COLO829 (cell line): ENCODE measurements at places on chromosomes 2 and 18.
A peak's percentile ranks its signal among the peaks of the same experiment; 100 is the strongest.

DNA sequence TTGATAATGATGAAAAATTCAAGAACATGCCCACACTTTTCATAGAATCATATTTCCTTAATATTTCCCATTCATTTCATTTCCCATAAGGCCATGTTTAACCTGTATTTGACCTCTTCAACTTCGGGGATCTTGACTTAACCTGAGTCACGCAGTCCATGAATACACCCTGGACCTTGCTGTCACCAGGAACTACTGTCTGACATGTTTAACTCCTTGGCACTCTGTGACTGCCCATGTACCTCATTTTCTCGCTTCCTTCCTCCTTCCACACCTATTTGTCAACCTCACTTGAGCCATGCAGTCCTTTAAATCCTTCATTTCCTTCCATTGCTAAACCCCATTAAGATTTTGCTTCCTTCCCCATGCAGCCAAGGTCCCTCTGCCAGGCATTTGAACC lies 16.3 kb downstream of the ABCB11 start:
- DNase-seq: no peak

DNA sequence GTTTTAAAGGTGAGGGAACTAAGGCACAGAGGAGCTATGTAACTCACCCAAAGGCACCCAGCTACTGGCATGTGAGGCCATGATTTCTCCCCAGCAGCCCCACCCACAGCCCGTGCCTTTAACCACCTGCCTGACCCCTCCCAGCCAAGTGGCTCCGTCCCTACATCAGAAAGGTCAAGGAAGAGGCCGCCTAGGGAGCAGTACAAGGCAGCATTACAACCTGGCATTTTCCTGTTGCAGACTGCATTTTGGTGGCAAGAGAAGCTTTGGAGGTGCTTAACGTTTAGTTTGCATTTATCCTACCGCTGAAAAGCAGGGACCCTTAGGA lies 17.5 kb downstream of the STEAP3 start:
- DNase-seq: no peak

- DNase-seq: no peak
These were observed 176.2 kb downstream of the CYP26B1 start for GRCh38 chr2:71971493-71971892.

DNA sequence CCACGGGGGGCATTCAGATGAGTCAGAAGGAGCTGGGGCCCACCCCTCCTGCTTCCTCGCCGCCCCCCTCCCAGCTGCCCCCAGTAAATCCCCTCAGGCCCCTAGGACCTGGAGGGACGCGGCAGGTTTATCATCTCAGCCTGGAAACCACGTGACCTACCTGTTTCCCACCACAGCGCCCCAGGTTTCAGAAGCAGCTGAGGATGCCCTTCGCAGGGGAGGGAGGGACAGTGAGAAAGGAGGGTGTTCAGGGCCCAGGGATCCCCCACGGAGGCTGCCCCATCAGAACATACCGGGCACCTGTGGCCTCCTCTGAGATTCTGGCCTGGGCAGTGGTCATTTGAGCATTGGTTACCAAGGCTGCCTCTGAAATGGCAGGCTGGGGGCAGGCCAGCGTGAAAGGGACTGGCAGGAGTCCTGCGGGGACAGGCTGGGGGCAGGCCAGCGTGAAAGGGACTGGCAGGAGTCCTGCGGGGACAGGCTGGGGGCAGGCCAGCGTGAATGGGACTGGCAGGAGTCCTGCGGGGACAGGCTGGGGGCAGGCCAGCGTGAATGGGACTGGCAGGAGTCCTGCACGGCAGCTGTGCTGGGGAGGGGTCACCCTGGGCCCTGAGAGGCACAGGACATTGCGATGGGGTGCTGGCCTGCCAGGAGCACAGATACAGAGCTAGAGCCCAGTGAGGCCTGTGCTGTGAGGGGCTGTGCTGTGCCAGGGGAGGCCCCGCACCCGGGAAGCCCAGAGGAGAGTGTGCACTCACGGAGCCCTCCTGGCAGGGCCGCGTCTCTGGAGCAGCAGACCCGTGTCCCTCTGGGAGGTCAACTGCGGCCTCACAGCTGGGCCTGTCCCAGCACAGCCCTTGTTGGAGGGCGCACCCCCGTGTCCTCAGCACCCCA lies 1.6 kb downstream of the NEU4 start:
- no peak for DNase-seq

DNA sequence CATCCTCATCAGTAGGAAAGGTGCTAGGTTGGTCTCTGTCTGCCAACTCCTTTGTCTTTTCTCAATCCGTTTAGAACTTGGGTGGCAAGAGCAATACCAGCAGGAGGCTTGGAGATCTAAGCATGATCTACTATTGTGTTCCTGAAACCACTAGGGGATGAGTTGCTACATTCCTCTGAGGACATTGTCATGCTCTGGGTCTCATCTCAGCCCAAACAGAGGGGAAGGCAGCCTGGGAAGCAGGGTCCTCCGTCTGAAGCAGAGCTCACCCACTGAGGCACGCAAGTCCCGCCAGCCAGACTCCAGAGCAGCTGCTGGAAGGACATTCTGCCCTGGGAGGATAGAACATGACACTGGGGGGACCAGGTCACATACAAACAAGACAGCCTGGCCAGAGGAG lies 162.9 kb downstream of the MTCL1 start:
- no peak for DNase-seq

DNA sequence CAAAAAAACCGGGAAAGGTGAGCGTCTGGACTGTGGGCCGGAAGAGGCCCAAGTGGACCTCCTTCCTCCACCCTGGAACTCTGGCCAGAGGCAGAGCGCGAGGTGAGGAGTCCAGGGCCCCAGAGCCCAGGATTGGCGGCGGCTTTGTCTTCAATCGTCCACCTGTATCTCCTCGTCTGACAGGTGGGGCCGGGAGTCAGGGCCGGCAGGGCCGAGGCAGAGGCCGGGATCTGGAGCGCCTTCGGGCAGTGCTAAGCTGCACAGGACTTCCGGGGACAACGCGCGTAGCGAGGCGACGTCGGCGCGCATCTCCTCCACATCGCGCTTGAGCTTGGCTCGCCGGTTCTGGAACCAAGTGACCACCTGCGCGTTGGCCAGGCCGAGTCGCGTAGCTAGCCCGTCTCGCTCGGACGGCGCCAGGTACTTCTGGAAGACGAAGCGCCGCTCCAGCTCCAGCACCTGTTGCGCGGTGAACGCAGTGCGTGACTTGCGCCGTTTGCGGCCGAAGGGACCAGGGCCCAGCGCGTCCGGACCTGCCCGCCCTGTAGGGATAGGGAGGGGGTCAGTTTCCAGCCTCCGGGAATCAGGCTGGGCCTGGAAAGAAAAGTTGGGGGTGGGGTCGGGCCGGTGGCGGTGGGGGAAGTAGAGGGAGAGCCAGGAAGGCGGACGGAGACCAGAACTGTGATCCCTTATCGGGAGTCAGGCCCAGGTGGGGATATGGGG lies 1.5 kb downstream of the LBX2 start:
- DNase-seq: no peak

- DNase-seq: no peak
These were observed 787.6 kb upstream of the GCFC2 start for GRCh38 chr2:76498360-76498759.

GRCh38 chr2:241975593-241976284 lies 106.2 kb downstream of the RTP5 start:
- no peak for DNase-seq

GRCh38 chr2:5686536-5686935 lies 5.6 kb upstream of the SOX11 start:
- no peak for DNase-seq

DNA sequence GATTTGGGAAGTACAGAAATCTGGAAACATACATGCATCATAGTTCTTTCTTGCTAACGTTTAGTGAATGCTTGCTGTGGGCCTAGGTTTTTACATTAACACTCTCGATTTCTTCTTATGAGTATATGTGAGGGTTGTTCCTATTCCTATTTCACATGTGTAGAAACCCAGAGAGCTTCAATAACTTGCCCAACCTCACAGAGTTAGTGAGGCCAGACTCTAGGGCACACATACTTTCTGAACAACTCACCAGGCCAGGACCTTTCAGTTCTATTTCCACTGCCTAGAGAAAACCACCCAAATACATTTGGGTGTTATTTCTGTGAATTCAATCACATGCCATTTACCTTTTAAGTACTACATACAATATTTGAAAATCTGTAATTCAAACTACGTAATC lies 8.2 kb upstream of the KCTD1 start:
- DNase-seq: no peak

DNA sequence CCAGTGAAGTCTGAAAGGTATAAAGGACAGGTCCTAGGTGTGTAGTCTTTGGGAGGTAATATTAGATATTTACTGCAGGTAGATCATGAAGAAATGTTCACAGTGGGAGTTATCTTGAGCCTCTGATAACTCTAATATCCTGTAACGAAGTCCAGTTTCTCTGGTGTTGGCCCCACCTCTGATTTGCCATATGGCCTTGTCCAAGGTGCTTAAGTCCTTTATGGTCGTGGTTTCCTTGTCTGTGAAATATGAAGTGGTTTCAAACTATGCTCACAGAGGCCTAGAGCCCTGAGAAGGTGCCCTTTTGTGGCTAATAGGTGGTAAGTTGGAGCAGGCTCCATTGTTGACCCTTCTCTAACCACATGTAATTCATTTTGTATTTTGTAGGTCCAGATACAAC lies 190.7 kb downstream of the ICOS start:
- no peak for DNase-seq

- DNase-seq: no peak
These were observed 38.3 kb downstream of the TIMM21 start for GRCh38 chr18:74186661-74187060.

DNA sequence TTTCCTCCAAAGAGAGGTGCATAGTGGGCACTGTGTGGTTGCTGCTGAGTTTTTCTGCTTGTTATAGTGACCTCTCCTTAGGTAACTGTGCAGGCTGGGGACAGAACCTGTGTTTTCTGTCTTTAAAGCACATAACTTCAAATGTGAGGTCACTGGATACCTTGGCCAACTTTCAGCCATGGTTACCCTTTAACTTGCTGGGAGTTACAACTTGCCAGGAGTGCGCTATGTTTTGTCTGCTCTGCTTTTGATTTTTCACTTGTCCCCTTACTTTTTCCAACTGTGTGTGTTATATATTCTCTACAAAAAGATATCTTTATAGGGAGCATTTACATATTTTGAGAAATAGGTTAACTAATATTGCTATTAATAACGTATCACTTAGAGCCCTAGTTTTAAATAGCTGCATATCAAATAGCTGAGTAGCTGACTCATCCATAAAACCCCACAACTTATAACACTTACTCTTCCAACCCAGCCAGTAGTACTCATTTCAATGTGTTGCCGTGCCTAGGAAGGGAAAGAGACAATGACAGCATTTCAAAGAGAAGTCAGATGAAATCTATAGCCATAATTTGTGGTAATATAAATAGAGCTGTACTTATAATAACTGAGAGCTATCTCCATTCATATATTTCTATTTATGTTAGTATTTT lies 51.6 kb downstream of the DPP4 start:
- peak; percentile 31 for DNase-seq

DNA sequence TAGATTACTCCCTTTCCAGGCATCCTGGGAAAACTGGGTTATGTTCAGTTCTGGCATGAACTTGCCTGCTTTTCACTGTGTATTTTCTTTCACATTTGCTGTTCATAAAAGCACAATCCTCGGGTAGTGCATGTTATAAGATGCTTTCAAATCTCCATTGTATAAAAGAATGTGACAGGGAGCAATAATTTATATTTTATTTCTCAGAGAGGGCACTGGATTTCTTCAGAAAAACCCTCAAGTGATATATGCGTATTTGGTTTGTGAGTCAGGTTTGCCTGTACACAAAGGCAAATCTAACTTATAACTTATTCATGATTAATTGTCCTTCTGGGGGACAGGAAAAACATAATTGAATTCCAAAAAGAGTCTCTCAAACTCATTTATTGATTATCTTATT lies 440.7 kb upstream of the MMADHC start:
- DNase-seq: no peak

GRCh38 chr2:120481446-120482194 lies 135.7 kb downstream of the INHBB start:
- no peak for DNase-seq

DNA sequence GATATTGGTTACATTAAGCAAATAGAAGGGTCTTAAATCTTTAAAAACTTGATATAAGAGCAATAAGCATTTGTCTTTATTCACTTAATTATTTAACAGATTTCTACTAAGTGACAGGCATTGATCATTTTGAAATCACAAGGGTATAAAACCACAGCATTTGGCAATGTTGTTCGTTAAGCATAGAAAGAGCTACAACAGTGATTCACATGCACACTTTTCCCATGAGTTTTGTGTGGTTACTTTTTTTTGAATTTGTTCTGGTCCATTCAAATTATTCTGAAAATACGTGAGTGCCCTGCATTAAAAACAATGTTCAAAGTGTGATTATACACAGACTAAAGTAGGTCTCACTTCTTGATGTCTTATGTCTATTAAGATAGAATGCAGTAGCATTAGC lies 52.2 kb downstream of the LYPD6B start:
- no peak for DNase-seq
